ENCODE measurements at places on chromosomes 7 and 10. TPM values are rescaled to one million over a fixed set of nuclear protein-coding genes. Genes with fewer than 3 reads are reported as not detected.

- DNase-seq: no peak
These were observed 127.1 kb downstream of the NXPH1 start for GRCh38 chr7:8560501-8560900.

The BMPER gene
- 3.9 TPM for total RNA-seq

DNA sequence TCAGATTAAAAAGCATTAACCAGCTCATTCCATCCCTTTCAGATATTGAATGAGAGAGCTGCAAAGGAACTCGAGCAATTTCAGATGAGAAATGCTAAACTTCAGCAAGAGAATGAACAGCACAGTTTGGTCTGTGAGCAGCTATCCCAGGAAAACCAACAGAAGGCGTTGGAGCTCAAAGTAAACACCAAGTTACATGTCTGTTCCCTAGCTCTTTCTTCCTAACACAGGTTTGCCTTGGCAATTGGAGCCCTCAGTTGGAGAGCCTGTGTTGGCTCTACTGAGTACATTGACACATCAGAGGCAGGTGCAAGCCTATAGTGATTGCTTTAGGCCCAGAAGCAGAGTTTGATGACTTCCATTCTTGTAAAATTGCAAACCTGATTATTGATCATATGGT lies 14.7 kb downstream of the CFAP58 start:
- DNase-seq: no peak

The ACBD5 gene
- 84.8 TPM for total RNA-seq

DNA sequence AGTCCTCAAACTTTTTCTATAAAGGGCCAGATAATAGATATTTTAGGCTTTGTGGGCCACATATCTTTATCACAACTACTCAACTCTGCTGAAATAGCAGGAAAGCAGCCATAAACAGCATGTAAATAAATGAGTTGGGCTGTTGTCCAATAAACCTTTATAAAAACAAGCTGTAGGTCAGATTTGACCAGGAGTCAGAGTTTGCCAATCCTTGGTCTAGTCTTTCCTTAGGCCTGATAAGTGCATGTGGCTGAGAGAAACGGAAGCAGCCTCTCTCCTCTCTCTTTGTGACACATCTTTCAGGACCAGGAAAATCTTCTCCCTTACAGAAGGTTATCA lies 724.5 kb downstream of the GRID1 start:
- DNase-seq: no peak

The CCL24 gene
- not detected for total RNA-seq

- no peak for DNase-seq
These were observed 537.3 kb upstream of the MGMT start for GRCh38 chr10:128929767-128930166.

The PALS2 gene
- 4.0 TPM for total RNA-seq

DNA sequence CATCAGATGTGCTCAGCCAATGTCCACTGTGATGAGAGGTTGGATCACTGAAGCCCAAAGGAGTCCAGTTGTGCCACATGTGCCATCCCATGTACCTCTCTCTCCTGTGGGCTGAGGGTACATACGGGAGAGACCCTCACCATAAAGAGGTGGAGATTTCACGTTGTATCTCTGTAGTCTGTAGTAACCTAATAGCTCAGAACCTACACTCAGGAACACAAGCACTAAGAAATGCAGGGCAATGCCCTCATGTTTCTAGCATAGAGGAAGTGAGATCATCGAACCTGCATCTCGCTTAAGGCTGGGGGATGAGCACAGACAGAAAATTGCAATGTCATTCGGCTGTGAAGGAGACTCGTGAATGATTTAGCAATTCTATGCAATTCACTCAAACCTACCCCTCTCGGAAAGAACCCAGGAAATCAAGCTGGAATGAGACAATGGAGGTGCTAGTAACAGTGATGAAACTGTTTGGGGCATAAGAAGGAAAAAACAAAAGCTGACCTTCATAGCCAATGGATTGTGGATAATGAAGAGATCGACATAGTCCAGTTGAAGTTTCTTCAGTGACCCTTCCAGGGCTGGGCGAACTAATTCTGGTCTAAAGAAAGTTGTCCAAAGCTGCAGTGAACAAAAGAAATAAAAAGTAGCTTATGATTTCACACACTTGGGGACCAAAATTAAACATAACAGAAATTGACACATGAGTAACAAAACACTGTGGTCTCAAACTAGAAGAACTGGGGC lies 80.3 kb upstream of the UCN3 start:
- no peak for DNase-seq

- DNase-seq: no peak
These were observed 39.6 kb downstream of the GLI3 start for GRCh38 chr7:42197451-42197850.

GRCh38 chr7:13336227-13336626 lies 648.8 kb downstream of the ARL4A start:
- DNase-seq: no peak

DNA sequence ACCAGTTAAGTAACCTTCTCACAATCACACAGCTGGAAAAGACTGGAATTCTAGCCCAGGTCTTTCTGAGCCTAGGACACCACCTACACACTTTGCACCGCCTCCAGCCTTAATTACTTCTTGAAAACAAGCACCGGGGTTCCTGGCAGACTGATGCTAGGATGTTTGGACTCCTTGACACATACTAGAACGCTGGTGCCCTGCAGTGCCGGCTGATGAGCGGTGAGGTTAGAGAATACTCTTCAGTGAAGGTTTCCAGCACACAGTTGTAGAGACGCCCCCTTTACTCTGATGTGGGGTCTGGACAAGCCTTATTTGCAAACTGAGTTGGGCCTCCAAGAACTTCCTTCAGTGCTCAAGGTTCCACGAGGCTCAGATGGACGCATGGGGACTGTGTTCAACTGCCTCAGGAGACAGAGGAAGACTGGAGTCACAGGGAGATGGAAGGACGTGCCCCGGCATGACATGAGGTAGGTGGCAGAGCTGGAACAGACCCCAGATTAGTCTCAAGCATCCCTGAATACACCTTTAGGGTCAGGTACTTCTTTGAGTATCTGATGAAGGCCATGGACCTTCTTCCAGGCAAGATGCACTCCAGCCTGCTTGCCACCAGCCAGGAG lies 89.6 kb downstream of the COBL start:
- DNase-seq: no peak

- DNase-seq: no peak
These were observed 5.9 kb upstream of the INHBA start for GRCh38 chr7:41708581-41709358.

DNA sequence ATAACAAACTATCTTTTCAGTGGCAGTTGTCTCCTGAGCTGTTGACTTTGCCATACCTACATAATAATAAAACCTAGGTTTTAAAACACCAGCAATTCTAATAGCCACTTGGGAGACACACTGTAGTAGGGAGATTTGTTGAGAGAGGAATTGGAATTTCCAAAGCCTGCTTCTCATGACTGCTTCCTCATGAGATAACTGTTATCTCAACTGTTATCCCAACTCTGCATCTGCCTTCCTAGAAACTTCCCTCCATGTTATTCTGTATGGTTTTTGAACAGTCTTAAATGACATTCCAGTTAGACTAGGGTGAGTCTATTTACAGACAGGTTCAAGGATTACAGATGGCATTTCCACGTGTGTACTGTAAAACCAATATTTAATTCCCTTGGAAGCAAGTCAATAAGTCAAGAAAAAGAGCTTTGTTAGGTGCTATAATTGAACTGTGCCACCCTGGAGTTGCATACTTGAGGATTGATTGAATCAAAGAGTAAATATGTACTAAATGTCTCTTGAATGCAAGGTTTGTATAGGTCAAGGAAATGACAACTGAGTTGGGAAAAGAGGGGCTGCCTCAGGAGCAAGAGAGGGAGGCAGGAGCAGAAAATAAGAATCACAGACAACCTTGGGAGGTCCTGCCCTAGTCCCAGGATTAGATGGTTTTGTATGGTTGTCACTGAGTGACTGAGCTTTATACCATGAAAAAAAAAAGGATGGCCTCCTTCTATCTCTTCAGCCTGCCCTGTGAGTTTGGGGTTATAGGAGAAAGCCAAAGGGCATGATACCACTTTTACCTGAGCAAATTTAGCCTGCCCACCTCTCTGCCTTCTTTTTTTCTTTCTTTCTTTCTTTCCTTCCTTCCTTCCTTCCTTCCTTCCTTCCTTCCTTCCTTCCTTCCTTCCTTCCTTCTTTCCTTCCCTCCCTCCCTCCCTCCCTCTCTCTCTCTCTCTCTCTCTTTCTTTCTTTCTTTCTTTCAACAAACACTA lies 9.9 kb upstream of the TM9SF3 start:
- no peak for DNase-seq

GRCh38 chr10:103578782-103579382 lies 85.4 kb downstream of the NEURL1 start:
- DNase-seq: no peak

DNA sequence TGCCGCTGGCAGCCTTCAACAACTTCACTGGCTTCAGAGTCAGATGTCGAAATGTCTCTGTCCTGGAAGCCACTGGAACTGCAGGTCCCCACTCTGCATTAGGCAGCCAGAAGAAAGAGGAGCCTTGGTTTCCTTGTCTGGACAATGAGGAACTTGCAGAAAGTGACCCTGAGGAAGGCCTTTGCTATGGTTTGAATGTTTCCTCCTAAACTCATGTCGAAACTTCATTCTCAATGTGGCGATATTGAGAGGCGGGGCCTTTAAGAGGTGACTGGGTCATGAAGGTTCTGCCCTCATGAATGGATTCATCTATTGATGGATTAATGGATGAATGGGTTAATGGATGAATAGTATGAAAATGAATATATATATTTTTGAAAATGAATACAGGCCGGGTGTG lies 61.6 kb upstream of the GPR26 start:
- no peak for DNase-seq

DNA sequence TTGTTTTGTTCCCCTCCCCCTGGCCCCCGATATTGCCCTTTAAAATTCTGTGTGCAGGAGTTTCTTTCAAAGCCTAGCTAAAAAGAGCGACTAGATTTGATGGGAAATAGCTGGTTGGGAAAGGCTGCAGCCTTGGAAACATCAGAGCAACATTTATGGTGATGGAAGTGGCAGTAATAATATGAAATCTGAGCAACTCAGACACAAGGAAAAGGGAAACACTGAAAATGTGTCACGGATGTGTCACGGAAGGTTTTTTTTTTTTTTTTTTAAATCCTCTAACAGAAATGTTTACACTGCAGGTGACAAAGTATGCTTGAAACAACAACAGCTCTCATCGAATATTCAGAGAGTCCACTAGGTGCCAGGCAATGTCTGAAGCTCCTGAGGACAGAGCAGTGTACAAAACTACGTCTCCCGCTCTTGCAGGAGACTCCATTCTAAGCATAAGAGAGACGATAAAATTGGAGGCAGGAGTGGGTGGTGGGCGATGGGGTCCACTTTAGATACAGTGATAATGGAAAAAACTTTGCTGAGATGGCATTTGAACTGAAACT lies 143.0 kb downstream of the RSU1 start:
- no peak for DNase-seq

The ANKRD22 gene
- not detected for total RNA-seq

DNA sequence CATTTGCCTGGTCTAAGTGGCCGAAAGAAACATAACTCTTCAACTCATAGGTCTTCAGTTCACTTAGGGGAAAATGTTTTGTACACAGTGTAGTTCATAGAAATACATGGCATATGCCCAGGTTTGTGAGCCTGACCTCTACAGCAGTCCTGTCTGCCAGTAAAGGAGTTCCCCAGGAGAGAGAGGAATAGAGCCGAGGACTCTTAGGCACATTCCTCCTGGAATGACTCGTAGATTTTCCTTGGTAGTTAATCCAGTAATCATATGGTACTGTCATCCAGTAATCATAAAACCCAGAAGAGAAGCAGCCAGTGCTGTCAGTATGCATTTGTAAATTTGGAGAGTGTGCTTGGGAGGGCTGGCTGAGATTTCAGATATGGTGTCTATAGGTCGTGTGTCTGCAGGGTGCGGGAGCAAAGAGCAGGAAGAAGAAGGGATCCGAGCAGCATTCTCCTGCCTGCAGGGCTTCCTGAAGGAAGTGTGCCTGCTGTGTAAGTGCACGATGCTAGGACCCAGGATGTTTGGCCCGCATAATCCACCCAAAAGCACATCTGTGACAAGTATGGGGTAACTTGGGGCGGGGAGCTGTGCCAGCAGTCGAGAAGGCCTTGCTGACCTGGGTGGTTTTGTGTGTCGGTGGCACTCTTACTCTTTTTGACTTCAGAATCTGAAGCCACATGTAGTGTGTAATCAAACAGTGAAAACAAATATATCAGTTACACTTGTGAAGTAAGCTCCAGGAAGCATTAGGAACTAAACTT lies 13.9 kb downstream of the EIF4H start:
- no peak for DNase-seq

The MSMB gene
- not detected for total RNA-seq

DNA sequence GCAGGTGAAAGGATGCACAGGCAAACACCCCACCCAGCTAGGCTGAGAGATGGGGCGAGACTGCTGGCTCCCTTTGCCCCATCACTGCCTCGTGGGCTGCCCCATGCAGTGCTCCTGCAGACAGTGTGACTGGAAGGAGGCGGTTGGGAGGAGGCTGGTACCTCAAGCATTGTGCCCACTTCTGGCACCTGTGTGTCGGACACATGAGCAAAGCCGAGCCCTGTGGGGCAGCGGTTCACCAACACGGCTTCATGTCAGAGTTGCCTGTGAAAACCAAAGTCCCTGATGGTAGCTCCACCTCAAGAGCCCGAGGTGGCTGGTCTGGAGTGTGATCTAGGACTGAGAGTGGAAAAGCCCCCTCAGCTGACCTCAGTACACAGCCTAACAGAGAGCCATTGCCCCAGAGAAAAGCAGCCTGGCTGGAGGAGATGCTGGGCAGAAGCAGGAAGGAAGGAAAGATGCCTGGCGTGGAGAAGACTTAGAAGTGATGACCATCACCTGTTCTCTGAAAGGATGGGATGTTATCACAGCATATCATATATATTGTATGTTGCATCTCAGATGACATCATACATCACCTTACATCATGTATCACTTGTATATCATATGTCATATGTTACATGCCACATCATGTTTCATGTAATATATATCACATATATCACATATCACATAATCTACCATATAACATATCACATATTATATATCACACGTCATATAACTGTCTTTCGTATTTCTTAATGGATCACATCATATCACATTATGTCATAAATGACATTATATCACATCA lies 75.6 kb downstream of the ADCY1 start:
- DNase-seq: peak; percentile 2

The SKIDA1 gene
- 2.0 TPM for total RNA-seq

- DNase-seq: no peak
These were observed 203.3 kb downstream of the BUB3 start for GRCh38 chr10:123357421-123357930.

DNA sequence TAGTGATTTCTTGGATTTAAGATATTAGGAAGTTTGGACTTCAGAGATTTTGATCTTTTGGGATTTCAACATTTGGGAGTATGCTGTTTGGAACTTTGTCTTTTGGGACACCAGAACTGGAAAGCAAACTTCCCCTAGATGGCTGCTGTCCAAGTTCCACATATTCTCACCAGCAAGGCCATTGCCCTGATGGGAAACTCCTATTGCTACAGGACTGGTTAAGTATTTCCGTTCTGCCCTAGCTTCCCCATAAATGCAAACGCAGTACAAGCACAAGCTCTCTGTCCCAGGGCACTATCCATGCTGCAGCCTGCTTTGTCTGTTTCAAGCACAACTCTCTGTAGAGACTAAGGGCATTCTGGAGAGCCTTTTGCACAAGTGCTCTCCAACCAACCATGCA lies 79.3 kb upstream of the SLC25A13 start:
- DNase-seq: peak; percentile 24
